ENCODE measurements at places on chromosomes 2 and 18.

- peak; percentile 9 for DNase-seq
Observed at GRCh38 chr2:12714391-12715221, 2.1 kb upstream of the TRIB2 start.

- DNase-seq = no peak
Observed at GRCh38 chr2:1891971-1892486, 147.7 kb upstream of the PXDN start.

- DNase-seq = no peak
Observed at GRCh38 chr2:218228366-218229090, 11.5 kb downstream of the ARPC2 start.

DNA sequence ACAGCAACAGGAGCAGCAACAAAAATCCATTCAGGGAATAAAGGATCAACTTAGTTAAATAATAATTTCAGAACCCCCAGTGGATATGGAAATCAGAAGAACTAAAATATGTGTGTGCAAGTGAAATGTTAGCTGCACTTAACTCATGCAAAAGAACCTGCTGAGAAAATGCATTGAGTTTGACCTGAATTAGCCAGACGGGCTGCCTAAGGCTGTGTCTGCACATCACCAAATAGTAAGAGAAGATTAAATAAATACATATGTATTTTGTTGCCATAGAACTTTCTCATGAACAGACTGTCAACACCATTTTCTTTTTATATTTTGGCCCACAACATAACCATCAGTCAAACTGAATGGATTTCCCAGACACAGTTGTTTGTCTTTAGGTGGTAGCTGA lies 262.0 kb upstream of the PIK3C3 start:
- DNase-seq = no peak

GRCh38 chr2:60936757-60937156 lies 55.4 kb downstream of the REL start:
- DNase-seq = no peak

DNA sequence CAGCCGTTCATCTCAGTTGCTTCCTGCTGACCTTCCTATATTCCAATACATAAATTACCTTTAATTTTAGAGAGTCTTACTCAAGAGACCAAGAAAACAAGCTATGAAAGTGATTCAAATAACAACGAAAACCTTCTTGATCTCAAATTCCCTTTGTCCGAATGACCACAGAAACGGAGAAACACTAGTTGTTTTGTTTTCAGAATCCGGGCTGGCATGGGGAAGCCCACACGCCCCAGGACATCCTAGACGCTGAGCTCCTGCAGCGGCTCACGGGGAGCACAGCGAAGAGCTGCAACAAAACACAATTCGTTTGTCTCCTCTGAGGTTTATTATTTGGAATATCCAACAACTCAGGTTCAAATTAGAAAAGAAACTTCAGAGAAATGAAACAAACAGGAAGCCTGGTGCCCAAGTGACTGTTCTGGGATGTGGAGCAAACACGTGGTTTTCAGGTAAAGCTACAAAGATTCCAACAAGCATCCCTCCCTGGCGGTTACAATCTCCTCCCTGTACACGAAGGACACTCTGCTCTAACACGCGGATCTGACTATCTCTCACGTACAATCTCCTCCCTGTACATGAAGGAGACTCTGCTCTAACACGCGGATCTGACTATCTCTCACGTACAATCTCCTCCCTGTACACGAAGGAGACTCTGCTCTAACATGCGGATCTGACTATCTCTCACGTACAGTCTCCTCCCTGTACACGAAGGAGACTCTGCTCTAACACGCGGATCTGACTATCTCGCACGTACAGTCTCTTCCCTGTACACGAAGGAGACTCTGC lies 237.5 kb downstream of the TWIST2 start:
- no peak for DNase-seq

- no peak for DNase-seq
Observed at GRCh38 chr18:70491734-70492348, 203.0 kb downstream of the SOCS6 start.

- no peak for DNase-seq
Observed at GRCh38 chr2:129239141-129239540, 740.3 kb upstream of the RAB6C start.

GRCh38 chr2:210938228-210938627 lies 381.8 kb downstream of the CPS1 start:
- no peak for DNase-seq

GRCh38 chr2:126886211-126886915 lies 12.3 kb upstream of the TEX51 start:
- no peak for DNase-seq

GRCh38 chr18:78978349-78979055 lies 1.1 kb upstream of the SALL3 start:
- DNase-seq = no peak

GRCh38 chr18:12306752-12307700 lies 1.0 kb upstream of the TUBB6 start:
- peak; percentile 58 for DNase-seq

DNA sequence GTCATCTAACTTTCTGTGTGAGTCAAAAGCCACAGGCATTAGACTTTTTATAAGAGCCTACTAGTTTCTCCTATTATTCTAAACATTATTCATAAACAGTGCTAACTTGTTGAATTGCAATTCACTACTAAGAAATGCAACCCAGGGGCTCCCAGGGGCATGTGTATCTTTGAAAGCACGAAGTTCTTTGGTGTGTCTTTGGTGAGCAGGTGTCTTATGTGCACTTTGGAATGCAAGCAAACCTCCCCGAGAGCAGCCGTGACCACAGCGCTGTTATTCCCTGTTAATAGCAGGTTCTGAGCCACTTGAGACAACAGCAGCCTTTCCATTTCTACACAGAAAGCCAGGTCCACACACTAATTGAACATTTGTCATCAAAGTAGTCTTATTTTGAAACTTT lies 123.5 kb downstream of the PRKRA start:
- no peak for DNase-seq

- DNase-seq = no peak
Observed at GRCh38 chr2:240182001-240182400, 41.5 kb upstream of the OTOS start.

DNA sequence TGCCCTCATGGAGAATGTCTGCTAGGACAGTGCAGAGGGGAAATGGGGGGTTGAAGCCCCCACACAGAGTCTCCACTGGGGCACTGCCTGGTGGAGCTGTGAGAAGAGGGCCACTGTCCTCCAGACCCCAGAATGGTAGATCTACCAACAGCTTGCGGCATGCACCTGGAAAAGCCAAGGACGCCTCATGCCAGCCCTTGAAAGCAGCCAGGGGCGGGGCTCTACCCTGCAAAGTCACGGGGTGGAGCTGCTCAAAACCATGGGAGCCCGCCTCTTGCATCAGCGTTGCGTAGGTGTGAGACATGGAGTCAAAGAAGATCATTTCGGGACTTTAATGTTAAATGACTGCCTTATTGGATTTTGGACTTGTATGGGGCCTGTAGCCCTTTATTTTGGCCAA lies 157.6 kb downstream of the DSEL start:
- DNase-seq = no peak

DNA sequence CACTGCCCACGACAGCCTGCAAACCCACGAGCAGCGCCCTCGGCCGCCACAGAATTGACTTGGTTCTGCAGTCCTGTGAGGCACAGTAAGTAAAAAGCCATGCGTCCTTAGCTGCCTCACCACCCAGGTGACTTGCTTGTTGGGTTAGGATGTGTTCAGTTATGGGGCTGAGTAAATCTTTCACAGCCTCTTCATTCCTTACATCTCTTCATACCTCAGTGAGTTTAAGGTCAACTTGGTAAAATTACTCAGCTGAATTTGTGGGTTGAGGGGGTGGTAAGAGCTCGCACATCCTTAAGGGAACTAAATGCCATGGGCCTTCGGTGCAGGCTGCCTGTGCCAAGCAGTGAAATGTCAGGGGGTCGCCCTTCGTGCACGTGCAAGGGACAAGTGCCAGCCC lies 165.2 kb upstream of the ALKAL2 start:
- DNase-seq = no peak

DNA sequence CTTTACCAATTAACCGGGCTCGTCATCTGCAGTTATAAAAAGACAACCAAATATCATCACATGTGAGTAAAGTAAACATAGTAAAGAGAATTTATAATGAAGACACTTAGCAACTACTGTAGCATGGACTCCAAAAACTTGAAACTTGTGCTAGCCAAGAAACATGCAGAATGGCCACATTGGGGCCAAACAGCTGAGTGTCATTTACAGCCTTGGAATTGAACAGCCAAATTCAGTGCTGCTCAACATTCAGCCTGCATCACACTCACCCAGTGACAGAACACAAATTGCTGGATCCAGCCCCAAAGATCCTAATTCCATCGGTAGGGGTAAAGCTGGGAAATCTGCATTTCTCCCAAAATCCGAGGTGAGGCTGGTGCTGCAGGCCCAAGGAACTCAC lies 224.8 kb upstream of the GYPC start:
- no peak for DNase-seq

DNA sequence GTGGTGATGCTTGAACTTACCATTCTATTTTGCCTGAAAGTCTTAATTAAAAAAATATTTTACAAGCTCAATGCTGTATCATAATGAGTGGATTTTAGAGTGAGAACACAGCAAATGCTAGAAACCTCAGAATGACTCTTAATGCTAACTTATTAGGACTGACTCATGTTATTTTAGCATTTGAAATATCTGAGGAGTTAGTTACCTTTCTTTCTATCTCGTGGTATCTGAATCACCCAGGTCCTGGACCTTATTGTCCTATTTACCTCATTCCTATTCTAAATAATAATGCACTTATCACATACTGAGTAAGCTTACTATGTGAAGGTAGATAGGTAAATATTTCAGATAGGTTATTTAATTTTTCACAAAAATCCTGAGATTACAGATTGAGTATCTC lies 70.7 kb downstream of the SOS1 start:
- DNase-seq = no peak

DNA sequence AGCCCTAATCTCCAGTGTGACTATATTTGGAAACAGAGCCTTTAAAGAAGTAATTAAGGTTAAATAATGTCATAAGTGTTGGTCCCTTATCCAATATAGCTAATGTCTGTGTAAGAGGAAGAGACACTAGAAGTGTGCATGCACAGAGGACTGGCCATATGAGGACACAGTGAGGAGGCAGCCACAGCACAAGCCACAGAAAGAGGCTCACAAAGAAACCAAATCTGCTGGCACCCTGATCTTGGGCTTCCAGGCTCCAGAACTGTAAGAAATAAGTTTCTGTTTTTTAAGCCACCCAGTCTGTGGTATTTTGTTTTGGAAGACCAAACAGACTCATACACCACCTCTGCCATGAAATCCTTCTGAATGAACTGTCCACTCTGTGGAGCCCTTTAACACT lies 186.4 kb upstream of the SLC39A10 start:
- DNase-seq = no peak

GRCh38 chr2:240957656-240958365 lies 40.6 kb upstream of the SNED1 start:
- no peak for DNase-seq

DNA sequence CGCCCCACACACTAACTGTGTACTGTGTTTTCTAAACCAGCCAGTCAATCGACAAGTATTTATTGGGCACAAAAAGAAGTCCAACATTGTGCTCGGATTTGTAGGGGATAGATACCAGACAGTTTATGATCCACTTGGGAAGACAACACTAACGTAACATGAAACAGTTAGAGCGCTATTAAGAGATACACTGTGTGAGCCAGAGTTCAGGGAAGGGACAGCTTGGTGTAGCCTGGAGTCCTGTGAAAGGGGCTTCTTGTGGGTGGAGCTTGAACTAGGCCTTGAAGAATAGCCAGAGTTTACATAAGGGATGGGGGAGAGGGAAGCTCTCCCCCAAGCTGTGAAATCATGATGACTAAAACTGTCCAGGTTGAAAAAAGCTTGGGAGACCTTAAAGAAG lies 176.4 kb upstream of the TCF4 start:
- DNase-seq = no peak

GRCh38 chr2:8152392-8153257 lies 529.2 kb upstream of the ID2 start:
- no peak for DNase-seq

- DNase-seq = peak; percentile 31
Observed at GRCh38 chr2:119544075-119544938, at the start of gene CFAP221. Gene CFAP221, plus strand, starts transcription at chr2:119544449. Its CDS starts 1,683 bp downstream, at chr2:119546132.

DNA sequence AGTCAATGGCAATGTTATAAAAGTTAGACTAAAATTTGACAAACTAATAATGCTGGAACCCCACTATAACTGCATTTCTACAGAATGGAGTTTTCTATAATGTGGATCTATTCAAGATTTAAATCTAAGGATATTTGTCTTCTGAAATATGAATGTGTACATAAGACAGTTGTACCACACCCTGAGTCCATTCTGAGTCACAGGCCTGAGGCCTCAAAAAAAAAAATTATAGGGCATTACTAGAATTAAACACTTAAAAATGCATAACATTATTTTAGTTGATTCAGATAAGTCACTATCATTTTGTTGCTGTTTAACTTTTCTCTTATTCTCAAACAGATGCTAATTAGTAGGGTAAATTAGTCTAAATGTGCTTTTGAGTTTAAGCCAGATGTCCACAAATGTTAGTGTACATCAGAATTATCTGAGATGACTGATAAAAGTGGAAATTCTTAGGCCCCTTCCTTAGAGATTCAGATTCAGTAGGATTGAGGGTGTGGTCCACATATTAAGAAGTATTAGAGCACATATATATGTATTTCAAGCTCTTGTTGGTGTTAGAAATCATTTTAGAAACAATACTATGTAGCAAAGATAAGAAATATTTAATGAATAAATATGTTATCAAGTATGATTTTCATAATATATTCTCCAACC lies 42.4 kb upstream of the COL5A2 start:
- no peak for DNase-seq

DNA sequence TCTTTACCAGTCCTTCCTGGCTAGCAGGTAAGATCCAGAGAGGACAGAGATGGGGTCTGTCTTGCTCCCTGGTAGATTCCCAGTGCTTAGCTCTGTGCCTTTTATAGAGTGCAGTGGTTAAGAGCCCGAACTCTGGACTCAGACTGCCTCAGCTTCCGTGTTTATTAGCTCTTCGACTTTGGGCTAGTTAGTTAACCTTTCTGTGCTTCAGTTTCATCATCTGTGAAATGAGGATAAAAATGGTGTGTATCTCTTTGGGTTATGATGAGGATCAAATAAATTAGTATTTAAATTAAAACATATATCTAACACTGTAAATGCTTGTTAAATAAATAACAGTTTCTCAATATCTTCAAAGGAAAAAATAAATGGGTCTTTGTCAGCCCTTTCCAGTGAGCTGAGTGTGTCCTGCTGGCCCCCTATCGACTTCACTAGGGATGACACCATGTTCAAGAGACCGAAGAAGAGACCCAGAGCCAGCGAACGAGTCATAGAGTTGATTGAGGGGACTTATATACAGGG lies 38.2 kb downstream of the CERS6 start:
- DNase-seq = no peak

GRCh38 chr2:160941290-160941846 lies 218.9 kb upstream of the TANK start:
- DNase-seq = no peak

GRCh38 chr2:201698588-201699226 lies at the start of gene MPP4:
Gene MPP4, minus strand, starts transcription at chr2:201698644. Its CDS starts 4,690 bp downstream, at chr2:201693954.
- DNase-seq = no peak

All from amniotic stem cell (primary cell).